AG20443 (cell line): ENCODE measurements at places on chromosomes 13 and 19.

DNA sequence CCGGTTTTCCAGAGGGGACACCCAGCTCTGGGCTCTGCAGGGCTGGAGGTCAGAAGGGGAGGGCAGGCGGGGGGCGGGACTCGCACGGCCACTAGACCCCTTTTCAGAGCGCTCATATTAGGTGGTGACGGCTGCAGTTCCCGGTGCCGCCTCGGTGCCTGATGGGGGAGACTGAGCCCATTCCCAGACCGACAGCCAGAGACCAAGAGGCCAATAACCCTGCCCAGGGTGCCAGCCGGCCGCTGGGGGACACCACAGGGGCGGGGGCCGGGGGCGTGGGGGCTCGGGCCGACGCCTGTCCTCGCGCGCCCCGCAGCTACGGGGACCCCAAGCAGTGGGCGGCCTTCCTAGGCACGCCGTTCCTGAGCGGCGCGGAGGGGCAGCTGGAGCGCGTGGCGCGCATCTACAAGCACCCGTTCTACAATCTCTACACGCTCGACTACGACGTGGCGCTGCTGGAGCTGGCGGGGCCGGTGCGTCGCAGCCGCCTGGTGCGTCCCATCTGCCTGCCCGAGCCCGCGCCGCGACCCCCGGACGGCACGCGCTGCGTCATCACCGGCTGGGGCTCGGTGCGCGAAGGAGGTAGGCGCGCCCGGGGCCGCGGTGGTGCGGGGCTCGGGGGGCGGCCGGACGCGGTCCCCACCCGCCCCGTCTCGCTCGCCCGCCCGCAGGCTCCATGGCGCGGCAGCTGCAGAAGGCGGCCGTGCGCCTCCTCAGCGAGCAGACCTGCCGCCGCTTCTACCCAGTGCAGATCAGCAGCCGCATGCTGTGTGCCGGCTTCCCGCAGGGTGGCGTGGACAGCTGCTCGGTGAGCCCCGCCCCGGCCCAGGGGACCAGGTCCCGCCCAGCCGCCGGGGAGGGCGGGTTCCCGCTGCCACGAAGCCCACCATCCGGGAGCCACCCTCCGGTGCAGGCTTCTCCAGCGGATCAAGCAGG, 2.4 kb downstream of the TIMM13 start:
- DNase-seq = peak; percentile 92

- DNase-seq = no peak
These were observed 120.0 kb downstream of the EFNB2 start for GRCh38 chr13:106415442-106415841.

- DNase-seq = no peak
These were observed 9.3 kb downstream of the ZNF780A start for GRCh38 chr19:40081411-40081810.

DNA sequence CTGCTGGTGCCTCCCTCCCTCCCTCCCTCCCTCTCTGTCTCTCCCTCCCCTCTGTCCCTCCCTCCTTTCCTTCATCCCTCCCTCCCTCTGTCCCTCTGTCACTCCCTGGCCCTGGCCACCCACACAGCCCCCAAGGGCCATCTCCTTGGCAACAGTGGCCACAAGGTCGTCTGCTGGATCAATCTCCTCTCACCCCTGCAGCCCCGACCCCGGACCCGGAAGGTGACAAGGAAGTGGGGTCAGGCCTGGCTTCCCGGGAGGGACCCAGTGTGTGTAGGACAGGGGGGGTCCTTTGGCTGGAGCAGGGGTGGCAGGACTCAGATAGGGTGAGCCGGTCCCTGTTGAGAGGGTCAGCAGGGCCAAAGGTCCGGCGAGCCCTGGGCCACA, 21.9 kb upstream of the TCF3 start:
- no peak for DNase-seq

DNA sequence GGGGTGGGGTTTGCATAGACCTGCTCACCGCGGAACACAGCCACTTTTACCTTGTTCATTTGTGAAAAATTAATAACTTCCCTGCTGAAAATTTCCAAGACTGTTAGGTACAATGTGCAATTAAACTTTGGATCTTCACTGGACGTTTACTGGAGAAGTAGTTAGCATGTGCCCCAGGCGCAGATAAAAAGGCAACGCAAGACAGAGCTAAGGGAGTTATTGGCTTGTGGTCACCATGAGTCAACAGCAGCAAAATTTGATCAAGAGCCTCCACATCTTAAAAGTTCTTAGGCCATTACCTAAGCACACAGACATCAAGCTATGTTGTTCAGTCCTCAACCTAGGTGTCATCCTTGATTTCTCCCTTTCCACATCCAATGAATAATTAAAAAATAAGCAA, 257.0 kb downstream of the LHFPL6 start:
- no peak for DNase-seq

DNA sequence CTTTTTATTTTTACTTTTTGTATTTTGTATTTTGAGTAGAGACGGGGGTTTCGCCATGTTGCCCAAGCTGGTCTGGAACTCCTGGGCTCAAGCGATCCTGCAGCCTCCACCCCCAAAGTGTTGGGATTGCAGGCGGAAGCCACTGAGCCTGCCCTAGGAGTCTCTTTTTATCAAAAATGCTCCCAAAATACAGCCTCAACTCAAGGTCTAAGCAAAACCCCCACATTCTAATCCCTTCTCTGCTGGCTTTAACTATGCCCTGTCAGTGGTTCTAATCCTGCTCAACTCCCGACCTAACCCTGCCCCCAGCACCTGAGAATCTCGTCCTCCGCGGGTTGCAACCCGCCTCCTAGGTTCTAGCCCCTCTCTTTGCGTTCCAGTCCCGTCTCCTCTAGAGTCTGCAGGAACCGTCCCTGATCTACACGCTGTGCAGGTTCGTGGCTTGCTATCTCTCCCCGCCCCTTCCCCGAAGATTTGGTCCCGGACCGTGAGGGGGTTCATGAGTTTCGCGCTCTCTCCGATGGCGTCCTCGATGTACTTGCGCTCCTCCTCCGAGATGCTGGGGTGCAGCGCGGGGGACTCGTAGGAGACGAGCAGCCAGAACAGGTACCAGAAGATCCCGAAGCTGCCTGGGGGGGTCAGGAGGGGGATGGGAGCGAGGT, 8.0 kb downstream of the SLC17A7 start:
- no peak for DNase-seq

- DNase-seq = no peak
These were observed 48.6 kb downstream of the FAM124A start for GRCh38 chr13:51270623-51271415.

GRCh38 chr19:8022275-8022674, 16.8 kb upstream of the ELAVL1 start:
- no peak for DNase-seq

DNA sequence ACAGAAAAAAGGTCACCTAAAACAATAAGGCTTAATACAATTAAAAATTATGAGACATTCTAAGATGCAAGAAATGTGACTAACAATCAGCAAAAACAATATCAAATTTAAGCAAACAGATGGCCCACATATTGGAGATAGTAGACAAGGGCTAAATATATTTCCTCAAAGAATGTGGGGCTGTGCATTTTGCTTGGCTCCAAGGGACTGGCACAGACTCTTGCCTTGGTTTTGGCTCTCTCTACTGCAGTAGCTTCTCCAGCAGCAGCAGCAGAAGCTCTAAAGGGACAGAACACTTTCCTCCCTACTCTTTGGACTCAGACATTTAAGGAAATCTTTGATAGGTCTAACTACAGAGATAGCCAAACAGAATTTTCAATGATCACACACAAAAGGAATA, 38.2 kb upstream of the ZNF780A start:
- DNase-seq = no peak

DNA sequence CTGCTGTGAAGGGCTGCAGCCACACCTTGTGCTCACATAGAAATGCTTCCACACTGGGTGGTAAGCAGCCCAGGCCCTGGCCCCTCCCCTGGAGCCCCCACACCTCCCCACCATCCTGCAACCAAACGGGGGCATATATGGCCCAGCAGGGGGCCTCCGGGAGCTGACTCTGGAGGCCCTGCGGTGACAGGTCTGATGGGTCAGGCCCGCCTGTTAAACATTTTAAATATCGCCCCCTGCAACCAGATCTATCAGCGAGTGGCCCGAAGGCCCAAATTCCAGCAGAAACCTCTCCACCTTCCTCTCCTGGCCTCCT, 48.0 kb upstream of the KATNAL1 start:
- no peak for DNase-seq

DNA sequence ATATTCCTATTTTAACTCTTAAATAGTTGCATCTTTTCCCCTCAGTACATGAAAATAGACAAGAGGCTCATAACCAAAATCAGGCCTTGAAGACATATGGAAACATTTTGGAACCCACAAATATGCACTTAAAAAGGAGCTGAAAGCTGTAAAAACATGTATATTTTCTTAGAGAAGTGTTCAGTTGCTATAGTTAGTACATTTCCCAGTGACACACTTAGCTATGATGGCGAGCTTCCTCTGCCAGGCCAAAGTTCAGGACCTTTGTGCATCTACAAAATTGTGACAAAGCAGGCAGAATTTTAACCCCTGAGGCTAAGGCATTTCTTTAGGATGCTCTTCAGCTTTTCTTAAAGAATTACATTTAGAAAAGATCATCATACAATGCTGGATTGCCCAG, 54.5 kb downstream of the RCBTB2 start:
- DNase-seq = no peak

DNA sequence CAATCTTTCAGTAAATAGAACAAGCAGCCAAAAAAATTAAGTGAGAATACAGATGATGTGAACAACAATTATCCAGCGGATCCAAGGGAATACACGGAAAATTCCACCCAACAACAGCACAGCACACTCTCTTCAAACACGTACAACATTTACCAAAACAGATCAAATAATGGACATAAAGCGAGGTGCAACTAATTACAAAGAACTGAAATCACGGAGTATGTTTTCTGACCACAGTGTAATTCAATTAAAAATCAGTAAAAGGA, 26.2 kb downstream of the MIER2 start:
- no peak for DNase-seq

GRCh38 chr13:112767506-112768471, 78.0 kb downstream of the ATP11A start:
- no peak for DNase-seq
